NCI-H510A (cell line): ENCODE measurements at places on chromosomes 6 and 20.

DNA sequence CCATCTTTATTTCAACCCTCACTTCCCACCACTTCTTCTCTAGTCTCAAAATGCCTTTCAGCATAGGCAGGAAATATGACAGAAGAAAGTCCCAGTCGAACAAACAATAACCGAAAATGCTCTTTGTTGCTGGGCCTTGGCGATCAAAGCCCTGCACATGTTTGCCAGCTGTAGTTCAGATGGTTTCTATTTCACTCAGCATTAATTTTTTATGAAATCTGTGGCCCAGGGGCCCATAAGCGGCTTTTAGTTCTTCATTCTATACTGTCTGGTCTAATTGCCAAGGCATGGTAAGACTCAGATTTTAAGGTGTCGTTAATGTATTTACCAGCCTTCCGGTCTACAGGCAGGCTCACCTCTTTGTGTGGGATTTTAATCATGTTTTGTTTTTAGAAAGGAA lies 10.9 kb upstream of the F13A1 start:
- DNase-seq, result no peak

DNA sequence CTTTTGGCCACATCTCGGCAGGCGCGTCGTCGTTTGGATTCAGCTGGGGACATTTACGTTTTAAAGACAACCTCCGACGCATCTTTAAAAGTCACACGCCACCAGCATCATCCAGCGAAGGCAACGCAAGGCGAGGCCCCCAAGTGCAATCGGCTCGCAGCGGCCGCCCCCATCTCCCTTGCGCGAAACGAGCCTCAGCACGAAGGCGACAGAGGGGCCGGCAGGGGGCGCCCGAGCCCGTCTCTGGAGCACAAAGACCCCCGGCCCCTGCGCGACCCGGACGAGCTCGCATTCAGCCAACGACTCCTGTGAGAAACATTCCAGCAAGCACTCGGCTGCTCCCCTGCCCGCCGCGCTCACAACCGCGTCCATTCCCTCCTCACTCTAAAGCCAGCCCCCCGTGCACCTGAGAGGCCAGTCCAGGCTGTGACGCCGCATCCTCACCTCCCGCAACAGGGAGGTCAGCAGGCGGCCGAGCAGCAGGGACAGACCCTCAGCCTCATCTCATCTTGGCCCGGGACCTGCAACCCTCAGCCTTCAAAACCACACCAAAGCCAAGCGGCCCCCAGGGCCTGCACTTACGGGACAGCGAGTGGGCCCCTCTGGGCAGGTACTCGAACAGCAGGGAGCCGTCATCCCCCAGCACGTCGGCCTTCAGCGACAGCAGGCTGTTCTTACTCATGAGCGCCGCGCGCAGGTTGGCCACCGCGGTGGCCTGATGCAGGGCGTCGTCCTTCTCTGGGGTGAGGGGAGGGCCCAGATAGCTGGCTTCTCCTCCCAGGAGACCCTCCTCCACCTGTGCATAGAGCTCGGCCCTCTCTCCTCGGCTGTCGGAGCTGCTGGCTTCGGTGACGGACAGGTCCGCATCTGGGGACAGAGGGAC lies 35.8 kb downstream of the SLC2A4RG start:
- no peak for DNase-seq

DNA sequence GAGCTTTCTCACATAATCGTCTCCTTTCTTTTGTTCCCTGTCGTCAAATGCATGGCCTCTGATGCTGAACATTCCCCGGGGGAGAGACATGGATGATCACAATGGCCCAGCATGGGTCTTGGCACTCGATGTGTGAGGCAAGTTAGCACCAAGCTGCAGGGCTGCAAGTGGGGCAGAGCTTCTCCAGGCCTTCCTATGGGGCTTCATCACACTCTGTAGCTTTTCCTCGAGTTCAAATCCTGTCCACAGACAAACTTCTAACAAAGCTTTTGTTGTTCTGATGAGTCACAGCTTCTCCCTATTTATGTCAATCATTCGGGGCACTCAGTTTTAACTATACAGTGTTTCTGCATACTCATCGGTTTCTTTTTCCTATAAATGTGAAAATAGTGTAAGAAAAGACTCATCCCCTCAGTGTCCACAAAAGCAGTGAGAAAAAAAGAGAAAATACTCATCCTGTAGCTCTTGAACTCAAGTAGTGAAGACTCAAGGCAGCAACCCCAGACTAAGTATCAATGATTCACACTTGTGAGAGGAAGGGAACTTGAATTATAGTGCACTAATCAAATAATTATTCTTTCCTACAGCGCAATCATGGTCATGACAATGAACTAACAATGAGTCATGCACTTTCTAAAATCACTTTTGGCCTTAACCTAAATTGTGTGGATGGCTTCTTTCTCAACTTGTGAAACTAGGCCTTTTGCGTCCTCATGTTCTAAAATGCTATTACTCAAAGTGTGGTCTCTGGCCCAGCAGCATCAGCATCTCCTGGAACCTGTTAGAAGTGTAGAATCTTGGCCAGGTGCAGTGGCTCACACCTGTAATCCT lies 68.4 kb upstream of the NOX3 start:
- no peak for DNase-seq

DNA sequence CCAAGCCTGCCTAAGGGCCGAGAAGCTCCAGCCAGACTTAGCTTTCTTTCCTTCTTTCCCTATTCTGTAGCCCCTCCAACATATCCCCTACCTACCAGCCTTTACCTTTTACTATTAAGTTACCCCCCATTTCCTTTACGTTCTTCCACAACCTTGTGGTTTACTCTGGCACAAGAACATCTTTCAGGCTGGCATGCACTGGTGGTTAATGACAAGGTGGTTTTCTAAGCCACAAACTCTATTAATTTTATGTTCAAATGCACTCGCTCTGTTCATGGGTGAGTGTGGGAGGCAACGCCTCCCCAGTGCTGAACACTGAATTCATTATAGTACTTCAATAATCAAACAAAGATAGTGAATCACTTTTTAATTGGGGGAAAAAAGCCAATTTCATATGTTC lies 64.4 kb downstream of the TRERF1 start:
- DNase-seq, result no peak

DNA sequence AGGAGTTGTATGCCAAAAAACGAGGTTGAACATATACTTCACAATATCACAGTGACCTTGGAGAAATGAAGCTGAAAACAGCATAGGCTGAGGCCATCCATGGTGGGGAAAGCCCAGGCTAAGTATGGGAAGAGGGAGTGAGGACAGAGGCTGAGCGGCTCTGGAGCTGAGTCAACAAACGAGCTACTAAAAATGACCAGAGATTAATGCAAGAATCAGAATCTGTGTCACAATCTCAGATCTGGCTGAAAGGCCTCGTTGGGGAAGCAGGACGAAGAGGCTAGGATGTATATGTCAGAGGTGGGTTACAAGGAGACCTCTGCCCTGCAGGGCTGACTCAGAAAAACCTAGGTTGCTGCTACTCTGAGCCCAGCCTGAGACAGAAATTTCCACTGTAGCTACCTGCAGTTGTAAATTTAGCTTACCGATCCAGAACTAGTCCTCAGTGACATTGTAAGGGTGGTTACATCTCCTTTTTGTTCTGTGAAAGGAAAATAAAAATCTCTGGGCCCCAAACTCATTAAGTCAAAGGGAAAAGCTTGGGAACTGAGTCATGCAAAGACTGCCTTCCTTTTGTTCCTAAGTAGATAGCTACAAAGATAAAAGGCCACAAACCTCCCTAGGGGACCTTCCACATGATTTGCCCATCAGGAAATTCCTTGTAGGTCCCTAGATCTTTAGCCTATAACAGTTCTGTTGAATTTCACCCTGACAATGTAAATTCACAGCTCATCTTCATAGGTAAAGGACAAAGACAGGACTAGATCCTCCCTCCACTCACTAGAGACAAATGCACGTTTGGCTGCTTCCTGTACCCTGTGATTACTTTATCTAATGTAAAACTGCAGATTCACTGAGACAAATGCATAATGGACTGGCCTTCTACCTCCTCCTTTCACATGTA lies 8.5 kb upstream of the TUBB2A start:
- DNase-seq, result no peak

DNA sequence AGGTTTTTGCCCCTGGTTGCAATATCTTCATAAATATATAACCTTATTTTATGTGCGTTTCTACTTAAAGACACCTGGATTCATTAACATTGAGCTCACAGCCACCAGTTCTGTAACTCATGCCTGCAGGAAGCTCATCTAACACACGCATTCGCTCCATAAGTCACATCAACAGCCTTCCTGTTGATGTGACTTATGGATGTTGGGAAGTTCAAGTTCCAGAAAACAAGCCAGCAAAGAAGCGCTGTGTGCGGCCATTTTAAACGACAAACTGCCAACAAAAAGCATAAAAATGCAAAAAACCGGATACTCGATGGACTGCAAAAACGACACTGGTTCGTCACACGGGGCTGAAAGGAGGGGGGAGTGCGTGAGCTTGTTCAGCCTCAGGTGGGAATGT lies 77.9 kb upstream of the NFATC2 start:
- DNase-seq, result no peak

GRCh38 chr6:97203343-97203742 lies 79.7 kb downstream of the MMS22L start:
- no peak for DNase-seq
